NCI-H526 (cell line): ENCODE measurements at places on chromosomes 3 and 15.

- no peak for DNase-seq
Observed at GRCh38 chr3:51961602-51962569, 5.4 kb downstream of the PCBP4 start.

- DNase-seq, result no peak
Observed at GRCh38 chr3:43481375-43481774, 140.4 kb downstream of the ANO10 start.

DNA sequence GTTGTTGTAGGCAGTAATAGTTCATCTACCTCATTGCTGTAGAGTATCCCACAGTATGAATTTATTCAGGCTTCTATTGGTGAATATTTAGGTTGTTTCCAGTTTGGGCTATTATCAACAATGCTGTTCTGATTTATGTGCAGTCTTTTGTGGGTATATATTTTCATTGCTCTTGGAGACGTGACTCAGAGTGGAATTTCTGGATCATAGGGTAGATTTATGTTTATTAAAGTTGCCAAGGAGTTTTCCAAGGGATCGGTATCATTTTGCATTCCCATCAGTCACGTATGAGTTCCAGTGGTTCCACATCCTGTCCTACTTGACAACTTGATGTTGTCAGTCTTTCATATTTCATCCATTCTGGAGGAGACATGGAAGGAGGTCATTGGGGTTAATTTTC is 8.4 kb upstream of the HRH1 start:
- no peak for DNase-seq

GRCh38 chr3:55692295-55692956 is 205.3 kb upstream of the WNT5A start:
- no peak for DNase-seq

DNA sequence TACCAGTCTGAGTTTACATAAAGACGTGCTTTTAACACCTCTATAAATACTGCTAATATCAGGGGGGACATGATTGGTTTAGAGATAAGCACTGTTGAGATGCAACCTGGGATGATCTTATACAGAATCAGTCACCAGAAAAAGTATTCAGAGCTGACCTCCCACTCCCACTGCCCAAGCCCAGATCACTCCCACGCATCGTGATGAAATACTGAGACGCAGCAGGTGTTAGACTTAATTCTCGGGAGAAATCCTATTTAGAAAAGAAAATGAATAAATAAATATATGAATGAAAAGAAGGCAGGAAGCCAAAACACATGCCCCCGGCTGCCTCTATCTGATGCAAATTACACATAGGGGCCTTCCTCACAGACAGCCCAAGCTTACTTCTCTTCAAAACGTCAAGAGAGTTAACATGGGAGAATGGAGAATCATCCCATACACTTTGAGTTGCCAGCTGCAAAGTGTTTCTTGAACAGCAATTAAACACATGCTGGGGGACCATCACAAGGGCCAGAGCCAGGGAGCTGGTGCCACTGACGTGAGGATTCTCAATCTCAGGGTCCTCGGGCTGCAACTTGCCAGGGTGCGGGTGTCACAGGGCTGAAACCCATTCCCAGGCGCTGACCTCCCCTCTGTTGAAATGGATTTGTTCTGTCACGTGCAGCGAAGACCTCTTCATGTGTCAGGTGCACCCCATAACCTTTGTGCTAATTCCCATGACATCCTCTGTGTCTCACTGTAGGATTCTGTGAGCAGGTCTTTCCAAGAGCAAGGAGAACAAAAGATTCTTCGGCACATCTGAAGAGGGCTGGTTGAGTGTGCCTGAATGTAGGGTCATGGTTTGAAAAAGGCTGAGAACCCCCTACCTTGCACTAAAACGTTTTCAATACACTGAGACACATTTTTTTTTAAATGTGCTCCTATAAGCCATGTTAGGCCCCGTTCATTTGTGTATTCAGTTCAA is 764.2 kb upstream of the ARRDC4 start:
- no peak for DNase-seq

DNA sequence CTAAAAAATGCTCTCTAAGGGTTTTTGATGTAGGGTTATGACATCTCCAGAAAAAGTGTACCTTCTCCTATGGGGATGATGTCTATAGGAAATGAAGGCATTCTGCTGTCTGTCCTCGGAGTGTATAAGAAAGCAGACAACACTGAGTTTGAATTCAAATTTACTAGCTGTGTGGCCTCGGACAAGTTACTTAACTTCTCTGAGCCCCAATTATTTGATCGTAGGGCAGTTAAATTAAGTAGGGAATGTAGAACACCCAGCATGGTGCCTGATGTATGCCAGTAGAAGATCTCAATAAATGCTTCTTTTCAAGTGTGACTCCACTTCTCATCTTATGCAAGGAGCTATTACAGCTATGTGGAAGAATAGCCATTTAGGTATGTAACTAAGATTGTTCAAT is 184.6 kb downstream of the CPNE4 start:
- no peak for DNase-seq

DNA sequence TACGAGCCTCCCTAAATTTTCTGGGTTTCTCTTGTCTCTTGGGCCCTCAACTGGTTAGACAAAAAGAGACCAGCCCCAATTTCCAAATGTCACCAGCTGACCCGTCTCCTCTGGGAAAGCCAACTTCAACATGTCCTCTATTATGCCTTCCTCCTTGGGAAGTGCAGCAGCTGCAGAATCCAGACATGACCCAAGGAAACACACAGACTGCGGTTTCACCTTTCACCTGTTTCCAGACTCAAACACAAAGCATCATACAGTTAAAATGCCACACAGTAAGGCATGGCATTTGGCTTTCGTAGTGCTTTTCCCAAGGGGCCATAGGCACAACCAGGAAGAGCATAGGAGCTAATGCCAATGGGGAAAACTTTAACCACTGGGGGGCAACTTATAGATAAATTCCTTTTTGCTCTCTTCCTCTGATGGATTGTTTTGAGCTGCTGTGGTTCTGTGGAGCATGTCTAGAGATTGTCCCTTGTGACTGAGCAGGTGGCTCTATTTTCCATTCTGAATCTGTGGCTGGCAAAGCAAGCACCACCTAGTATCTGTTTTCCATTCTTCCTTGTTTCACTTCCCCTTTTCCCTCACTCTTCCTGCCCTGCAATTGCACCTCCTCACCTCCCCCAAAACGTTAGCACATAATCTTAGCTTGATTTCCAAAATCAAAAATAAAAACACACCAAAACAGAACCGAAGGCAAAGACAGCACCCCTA is 49.3 kb downstream of the HHLA2 start:
- no peak for DNase-seq

DNA sequence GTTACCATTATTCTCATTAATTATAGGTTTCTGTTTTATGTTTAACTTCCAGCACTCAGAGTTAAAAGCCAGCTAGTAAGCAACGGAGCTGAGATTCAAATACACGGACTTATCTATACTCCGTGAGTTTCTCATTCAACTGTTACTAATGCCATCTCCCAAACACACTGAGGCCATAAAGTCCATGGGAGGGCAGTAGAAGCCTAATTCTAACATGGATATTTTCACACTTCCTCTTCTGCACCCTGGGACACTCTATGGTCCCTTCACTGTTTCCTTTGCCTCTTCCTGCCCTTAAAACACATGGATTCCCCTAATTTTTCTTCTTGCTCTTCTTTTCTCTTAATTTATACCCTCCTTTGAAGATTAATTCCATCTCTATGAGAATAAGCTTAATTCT is 245.0 kb downstream of the KLF13 start:
- no peak for DNase-seq

DNA sequence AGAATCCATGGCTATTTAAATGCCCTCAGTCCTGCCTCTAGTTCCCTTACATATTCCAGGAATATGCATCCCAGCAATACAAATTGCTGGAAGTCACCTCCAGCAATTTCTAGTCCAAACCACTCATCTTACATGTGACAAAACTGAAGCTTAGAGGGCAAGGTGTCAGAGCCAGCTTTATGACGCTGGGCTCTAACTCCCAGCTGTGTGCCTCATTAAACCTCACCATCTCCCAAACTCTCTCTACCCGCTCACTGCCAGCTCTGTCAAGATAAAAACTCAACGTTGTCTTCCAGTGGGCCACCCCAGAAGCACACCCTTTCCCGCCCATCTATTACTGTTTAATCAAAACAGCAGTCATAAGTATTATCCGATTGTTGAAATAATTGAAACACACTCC is 7.9 kb downstream of the TNIK start:
- no peak for DNase-seq

DNA sequence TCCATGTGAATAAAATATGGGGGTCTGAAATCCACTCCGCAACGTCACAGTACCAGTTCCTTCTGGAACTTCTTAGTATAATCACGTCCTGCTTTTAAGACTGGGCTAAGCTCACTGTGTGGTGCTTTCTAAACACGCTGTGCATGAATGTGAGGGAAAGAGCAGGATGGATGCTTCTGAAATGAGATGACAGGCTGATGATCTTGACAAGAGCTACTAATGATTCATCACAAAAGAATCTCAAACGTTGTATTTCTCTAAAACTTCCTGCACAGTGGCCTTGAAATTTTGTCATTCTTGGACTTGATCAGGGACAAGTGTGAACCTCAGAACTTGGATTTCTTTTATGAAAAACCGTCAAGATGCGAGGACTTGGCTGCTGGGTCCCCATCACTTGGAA is 221.4 kb downstream of the CADPS start:
- DNase-seq, result no peak

GRCh38 chr3:130528120-130528519 is 11.1 kb downstream of the COL6A6 start:
- DNase-seq, result no peak

GRCh38 chr15:45259796-45260195 is 7.8 kb downstream of the SLC28A2 start:
- no peak for DNase-seq

GRCh38 chr3:25380222-25380739 is 47.8 kb upstream of the RARB start:
- DNase-seq, result no peak

DNA sequence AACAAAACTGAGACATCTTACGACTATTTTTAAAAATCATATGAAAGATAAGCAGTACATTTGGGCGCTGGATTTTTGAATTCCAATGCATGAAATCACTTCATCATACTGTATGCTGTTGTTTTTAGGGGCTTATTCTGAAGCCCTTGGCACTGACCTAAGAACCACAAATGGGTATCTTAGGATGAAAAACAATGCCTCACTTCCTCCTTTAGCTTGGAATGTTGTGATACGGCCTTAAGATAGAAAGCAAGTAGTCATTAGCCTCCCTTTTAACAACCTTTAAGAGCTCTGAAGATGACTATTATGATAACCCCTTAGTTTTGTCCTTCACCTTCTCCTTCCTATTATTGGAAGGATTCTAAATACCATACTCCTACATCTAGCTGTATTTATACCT is 289.8 kb downstream of the ARPP21 start:
- DNase-seq, result no peak

DNA sequence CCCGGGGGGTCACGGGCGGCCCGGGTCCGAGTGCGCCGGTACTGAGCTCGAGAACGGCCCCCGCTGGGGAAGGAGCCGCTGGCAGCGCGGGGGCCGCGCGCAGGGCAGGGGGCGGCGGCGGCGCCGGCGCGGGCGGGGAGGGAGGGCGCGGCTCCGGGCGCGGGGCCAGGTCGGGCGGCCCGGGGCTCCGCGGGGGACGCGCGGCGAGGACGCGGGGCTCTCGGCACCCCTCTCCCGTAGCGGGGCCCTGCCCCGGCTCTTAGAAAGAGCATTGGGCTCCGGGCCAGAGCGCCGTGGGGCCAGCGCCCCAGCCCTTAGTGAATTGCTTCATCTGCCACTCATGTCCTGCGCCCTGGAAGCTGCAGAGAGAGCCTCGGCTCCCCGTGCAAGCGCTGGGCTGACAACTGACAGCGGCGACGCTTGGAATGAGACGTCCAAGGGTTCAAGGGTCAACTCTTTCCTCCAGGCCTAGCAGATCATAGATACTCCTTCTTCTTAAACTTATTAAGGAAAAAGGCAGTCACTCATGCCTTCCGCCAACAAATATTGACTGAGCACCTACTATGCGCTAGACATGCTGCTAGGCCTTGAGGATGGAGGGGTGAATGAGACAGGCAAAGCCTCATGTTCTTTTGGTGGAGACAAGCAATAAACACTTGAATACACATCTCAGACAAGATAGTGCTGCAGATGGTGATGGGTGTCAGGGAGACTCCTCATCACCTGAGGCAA is 140.8 kb downstream of the SMAD6 start:
- DNase-seq, result peak; percentile 65

GRCh38 chr15:36884518-36884875 is 215.9 kb downstream of the MEIS2 start:
- DNase-seq, result no peak

GRCh38 chr3:150547045-150547741 is 606 bp downstream of the EIF2A start:
- peak; percentile 34 for DNase-seq

- DNase-seq, result no peak
Observed at GRCh38 chr3:69784954-69785514, 45.8 kb downstream of the MITF start.
